ENCODE measurements at places on chromosomes 7 and 10.

DNA sequence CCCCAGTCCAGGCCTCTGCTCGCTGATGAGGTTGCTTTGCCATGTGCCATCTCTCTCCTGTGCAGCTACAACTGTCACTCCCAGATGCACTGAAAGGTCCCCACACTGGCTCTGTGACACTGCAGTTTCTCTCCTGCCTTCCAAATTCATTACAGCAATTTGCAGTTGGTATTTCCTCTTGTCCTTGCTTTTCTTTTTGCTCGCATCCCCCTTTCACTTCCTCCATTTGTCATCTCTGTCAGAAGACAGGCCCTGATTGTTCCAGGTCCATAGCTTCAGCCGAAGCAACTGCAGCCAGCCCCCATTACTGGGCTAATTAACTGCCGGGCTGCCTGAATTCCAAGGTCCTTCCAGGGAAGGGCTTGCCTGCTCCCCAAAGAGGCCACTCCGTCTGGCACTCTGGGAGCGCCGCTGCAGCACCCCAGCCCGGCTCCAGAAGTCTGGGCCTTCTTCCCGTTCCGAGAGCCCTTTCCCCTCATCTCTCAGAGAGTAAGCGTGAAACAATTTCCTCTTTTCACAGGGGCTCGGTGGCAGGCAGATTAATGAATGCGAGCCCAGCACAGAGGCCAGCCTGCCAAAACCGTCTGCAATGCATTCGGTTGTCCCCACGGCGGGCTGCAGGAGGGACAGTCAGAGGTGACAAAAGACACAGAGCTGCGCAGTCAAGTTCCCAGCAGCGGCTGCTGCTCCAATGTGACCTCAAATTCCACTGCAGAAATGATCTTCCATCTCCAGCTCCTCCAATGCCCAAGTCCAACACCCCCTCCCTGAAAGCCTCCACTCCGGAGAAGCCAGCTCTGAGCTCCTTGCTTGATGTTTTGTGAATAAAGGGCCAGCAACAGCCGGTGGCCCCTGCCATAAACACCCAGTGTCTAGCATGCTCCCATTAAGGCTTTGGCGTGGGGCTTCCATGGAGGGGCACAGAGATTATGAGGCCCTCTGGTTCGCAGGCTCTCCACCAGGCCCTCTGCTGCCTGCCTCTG lies 279.4 kb upstream of the HABP2 start:
- DNase-seq, result no peak

DNA sequence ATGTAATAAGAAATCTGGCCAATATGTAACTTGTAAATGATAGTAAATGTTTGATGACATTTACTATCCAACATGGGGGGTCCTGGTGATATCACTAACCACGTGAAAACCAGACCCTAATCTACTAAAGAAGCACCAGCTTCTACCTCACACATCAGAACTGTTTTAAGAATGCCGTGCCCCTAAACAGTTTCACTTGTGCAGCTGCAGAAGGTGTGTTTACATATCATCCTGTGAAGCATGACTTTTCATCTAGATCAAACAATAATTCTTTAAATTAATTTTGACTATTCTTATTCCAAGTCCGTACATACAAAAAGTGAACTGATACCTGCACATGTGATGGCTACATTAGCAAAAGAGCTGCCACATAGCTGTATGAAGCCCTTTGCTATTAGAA lies 61.0 kb downstream of the STEAP1B start:
- no peak for DNase-seq

DNA sequence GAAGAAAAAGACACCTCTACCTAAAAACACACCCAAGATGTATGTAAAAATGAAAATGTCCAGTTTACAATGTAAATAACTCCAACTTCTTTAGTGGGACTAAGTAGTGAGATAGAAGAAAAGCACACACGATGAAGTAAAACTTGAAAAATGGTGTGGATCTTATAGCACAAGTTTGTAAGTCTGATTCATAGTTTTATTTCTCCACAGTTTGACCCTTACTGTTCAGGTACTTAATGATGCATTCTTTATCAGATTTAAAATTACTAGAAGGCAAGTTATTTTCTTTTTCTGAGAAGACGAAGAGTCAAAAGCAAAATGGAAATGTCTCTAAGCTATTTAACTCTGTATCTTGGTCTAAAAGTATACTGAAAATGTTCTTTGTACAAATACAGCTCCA lies 6.1 kb downstream of the NAMPT start:
- no peak for DNase-seq

DNA sequence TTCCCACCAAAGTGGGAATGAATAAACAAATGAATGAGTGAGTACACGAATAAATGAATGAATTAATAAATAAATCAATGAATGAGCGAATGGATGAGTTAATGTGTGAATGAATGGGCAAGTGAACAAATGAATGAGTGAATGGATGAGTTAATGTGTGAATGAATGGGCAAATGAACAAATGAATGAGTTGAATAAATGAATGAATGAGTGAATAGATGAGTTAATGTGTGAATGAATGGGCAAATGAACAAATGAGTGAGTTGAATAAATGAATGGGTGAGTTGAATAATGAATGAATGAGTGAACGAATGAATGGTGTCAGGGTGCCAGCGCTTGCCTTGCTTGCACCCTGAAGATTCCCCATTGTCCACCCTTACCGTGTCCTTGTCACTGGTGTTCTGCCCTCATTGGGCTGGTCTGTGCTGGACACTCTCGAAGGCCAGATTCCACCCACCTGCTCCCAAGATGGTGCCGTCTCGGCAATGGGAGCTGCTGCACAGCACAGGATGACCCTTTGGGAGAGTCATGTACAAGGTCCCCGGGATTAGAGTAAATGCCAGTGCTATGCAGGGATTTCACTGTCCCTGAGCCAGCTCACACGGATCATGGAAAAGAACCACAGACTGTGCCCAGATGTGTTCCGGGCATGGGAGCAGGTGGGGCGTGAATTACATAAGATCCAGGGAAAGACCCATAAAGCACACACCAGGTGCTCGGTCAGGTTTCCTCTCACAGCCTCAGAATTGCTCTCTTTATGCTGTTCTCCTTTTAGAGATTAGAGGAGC lies 83.2 kb downstream of the CAMK1D start:
- DNase-seq, result peak; percentile 36

GRCh38 chr10:28478646-28479045 lies 54.3 kb upstream of the WAC start:
- no peak for DNase-seq

GRCh38 chr10:95480102-95480900 lies 80.9 kb downstream of the SORBS1 start:
- no peak for DNase-seq

DNA sequence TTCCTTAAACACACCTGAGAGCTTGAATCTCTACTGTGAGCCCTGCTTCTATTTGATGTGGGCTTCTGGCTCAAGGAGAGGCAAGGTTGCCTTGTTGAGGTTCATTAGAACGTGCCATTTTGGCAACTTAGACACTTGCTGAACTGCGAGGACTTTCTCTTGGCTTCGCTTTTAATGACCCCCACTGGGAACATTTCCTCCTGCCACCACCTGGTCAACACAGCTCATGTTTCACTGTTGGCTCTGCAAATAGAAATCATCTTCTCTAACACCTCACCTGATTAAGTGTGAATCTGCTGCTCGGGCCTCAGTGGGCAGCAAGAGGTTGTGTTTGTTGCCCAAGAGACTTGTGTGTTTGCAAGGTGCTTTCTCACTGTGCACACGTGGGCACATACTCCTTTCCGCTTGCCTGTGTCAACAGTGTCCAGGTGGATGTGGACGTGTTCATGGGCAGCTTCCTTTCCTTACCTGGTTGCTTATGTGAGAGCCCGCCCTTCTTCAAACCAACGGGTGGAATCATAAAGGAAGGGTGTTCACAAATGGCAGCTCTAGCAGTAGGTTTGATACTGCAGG lies 147.0 kb downstream of the NRP1 start:
- no peak for DNase-seq

- DNase-seq, result no peak
Measured at GRCh38 chr10:122138831-122139625, 132.1 kb upstream of the BTBD16 start.

- DNase-seq, result no peak
Measured at GRCh38 chr7:75642810-75643486, 95.8 kb downstream of the HIP1 start.

DNA sequence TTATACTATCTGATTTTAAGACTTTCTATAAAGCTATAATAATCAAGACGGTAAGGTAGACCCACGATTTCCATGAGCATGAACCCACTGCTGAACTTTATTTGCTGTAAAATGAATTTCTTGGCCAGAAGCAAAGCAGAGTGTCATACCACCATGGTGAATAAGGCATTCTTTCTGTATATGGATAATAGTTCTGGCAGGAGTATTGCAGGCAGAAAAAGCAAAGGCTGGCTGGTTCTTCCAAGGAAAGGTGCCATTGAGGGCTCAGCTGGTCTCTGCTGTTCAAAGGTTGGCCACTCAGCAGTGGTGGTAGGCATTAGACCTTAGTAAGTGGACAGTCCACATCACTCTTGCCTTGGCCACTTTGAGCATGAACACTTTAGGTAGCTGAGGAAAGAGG lies 104.1 kb upstream of the KCNMA1 start:
- no peak for DNase-seq

DNA sequence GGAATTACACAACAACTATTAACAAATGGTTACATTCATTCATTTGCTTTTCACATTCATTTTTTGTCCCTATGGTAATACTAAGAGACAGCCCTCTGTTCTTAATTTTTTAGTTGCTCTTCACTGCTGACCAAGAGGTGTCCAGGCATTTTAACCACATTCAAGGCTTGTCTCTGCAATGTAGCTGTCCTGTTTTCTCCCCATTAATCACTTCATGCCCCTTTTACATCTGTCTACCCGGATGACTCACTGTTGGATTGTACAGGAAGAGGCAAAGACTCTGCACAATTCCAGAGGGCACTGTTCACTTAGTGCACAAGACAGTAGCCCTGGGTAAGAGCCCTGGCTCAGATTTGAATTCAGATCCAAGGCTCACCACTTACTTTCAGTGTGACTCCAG lies 168.5 kb downstream of the NOC3L start:
- DNase-seq, result no peak

DNA sequence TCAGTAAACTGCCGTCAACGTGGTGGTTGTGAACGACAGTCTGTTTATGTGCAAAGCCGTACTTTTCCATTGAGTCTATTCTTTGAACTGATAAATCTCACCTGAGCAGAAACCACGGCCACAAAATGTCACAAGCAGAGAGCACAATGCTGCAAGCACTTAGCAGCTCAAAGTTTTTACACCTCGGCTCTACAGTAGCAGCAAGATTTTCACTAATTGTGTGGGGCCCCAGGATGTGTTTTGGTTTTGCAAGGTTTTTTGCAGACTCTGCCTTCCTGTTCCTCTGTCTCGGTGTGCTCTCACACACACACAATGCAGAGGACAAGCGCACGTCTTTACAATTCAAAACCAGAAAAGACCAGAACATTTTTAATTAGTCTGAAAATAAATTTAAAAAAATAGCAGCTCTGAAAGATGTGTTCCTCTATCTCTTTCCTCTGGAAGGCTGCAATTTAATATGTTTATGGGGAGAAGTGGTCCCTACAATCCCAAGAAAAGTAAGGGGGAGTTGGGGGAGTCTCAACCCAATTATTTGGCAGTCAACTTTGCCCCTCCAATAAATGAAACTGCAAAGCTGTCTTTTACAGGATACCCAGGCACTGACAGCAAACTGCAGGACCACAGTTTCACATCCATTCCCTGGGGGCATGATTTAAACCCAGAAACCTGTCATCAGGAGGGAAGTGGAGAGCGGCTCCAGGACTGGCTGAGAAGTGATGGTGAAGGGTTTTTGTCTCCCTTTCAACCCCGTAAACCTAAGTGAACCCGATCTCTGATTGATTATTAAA lies 73.8 kb upstream of the SFMBT2 start:
- no peak for DNase-seq

DNA sequence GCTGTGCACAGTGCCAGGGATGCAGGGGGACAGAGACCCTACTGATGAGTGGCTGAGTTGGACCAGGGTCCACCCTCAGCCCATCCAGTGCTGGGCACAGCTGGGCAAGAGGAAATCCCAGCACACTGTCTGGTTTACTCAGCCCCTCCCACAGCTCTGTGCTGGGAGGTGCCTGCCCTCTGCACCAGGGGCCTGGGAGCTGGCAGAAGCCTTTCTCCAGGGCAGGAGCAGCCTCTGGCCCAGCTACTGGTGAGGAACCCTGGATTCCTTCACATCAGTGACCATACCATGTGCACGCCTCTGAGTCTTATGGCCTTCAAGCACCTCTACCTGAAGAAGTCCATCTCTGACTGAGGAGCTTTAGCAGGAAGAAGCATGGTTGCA lies 25.9 kb upstream of the C10orf71 start:
- DNase-seq, result no peak

DNA sequence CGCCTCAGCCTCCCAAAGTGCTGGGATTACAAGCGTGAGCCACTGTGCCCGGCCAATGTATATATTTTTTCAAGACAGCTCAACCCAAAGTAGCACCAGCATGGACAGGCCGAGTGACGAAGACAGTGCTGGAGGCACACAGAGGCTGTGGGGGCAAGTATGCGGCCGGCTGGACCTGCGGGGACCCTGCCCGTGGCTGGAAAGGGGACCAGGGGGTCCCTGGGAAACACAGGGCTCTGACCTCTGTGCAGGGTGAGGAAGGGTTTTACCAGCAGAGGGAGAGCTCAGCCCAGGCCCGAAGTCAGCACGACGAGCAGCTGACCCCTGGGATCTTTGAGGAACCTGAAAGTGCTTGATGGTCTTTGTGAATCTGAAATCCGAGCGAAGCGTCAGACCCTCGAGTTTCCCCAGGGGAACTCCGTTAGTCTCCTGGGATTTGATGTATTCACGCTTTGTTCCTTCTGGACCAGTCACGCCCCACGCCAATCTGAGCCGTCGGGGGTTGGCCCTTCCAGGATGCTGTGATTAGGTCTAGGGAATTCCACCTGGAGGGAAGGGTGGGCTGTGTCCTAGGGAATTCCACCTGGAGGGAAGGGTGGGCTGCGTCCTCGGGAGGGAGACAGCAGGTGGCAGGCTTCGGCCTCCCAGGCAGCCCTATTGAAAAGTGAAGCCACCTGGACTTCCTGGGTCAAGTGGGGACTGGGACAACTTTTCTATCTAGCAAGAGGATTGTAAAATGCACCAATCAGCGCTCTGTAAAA lies 10.9 kb upstream of the ZFAND2A start:
- no peak for DNase-seq

- DNase-seq, result no peak
Measured at GRCh38 chr7:89809291-89809690, 345.0 kb upstream of the STEAP1 start.

DNA sequence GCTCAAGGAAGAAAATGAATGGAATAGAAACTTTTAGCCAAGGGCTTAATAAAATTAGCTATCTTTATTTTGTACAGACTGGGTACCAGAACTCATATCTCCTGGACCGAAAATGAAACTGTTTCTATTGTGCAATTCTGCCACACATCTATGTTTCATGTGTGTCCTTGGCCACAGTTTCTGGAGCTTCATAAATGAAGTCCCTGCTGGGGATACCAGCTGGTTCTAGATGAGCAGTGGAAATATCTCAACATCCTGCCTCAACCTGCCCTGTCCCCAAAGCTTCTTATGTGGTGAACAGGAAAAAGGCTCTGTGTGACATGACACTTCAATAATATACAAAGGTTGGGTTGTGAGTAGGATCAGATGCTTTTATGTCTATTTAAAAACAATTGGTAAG lies 310.1 kb upstream of the SORCS1 start:
- DNase-seq, result no peak

GRCh38 chr7:2558629-2559282 lies at the start of gene IQCE:
IQCE (plus strand) TSS chr7:2558979; CDS start chr7:2559182, 203 bp downstream.
- peak; percentile 15 for DNase-seq
